Activated CD4-positive, alpha-beta T cell treated with anti-CD3 and anti-CD28 coated beads, Interleukin-2, Interleukin-4, amounts not matched to agents 100 ng/mL and 50 ng/mL, durations not matched to agents 16 hours and 8 hours (primary cell): ENCODE measurements at places on chromosomes 13 and 19.

- DNase-seq = no peak
Measured at GRCh38 chr19:41897181-41897580, 14.2 kb downstream of the ARHGEF1 start.

DNA sequence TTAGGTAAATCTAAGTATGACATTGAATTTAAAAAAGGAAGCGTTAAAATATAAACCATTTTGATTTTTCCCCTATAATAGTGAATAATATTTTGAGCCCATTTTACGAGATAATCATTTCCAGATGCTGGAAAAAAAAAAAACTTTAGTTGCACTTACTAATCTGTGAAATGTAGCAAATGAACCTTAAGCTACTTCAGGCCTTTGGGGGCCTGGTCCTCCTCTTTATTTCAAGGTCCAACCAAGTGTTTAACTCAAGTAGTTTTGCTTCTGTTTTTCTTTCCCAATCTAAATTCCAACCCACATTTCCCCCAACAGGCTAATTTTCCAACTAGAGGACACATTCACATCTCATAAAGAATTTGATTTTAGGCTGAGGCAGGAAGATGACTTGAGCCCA is 101.2 kb downstream of the TNFRSF19 start:
- DNase-seq = no peak

DNA sequence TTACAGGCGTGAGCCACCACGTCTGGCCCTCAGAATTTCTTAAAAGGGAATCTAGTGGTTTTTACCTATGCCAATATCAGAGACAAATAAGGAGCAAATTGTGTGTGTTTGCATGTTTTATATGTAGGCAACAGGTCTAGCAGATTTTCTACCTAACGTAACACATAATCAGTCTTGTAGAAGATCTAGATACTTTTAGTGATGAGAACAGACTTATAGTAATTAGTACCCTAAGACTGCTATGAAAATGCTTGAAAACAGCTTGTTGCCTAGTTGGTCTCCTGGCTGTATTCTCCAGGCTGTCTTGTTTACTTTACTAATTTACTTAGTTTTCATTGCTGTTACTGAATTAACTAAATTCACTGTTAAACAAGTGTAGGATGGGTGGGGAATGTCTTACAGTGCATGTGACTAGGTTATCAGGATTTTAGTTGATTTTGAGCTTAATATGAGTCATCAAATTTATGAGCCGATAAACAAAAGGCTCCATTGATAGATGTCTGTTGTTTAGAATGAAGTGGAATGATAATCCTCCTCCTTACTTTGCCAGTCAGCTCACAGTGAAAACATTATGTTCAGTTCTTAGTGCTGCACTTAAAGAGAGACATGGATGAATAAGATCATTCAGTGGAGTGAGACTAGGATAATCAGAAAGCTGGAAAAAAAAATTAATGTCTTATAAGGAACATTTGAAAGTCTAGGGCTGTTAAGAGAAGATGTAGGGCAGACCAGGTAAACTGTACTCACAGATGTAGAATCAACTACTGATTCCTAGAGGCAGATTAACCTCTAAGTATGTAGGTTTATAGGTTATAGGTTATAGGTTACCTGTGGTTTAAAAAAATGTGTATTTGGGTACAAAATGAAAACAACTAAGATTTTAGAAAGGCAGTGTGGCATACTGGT is 22.4 kb downstream of the GTF2F2 start:
- no peak for DNase-seq

DNA sequence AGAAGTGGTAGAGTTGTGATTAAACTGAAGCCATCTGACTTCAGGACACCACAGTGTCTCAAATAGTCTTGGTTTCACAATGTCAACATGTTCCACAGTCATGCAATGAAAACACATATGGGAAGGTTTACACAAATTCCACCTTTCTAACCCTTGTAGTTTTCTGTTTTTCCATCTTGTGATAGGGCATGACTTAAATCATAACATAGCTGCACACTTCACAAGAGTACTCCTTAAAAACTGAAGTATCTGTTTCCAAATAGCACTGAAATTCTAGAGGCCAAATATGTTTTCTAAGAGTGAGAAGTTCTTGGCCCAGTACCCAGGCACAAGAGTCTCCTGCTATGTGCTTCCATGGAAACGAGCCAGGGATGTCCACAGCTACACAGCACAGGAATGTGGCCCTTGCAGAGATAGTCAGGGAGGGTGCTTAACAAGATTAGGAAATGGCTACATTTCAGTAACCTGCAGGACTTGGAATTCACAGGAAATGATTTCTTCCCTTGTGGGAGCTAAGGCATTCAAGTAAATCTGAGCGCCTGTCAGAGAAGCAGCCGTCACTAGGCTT is 269.1 kb downstream of the NDFIP2 start:
- no peak for DNase-seq
